ENCODE measurements at places on chromosomes 2 and 18. TPM values are rescaled to one million over a fixed set of nuclear protein-coding genes. Genes with fewer than 3 reads are reported as not detected.
A peak's percentile ranks its signal among the peaks of the same experiment; 100 is the strongest.

Gene FTCDNL1
- total RNA-seq, result 0.94 TPM

Gene AQP12B
- not detected for total RNA-seq

Gene CCL20
- total RNA-seq, result not detected

Gene GAREM2
- not detected for total RNA-seq

Gene GPBAR1
- total RNA-seq, result 0.29 TPM

Gene B4GALT6
- total RNA-seq, result 0.47 TPM

DNA sequence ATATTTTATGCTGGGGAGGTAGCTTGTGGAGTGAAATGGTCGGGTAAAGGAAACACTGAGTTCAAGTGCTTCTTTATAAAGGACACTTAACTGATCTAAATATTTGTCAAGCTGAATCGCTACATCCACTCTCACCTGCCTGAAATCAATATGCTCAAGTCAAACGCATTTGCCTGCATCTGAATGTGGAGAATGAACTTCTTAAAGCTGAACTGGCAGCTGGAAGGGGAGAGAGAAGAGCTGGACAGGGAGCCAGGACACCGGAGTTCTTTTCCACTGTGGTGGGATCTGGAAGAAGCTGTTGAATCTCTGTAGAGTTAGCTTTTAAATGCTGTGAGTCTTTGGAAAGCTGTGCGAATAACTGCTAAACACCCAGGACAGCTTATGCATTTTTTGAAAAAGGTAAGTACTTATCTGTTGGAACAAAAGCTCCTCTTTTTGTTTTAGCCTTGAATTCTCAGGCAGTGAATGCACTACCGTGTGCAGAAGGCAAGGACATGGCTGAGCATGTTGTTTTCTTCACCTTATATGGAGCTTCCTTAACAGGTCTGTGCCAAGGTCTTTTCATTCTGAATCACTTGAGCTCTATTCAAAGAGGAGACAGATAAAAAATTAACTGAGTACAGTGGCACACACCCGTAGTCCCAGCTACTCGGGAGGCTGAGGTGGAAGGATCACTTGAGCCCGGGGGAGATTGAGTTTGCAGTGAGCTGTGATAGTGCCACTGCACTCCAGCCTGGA lies 74.2 kb upstream of the KLF7 start:
- H3K27ac ChIP-seq, result no peak overlapping the region
- H3K27me3 ChIP-seq, result no peaks in the 10 kb centered on the region
- no peak overlapping the region for H3K4me3 ChIP-seq
- no peak for DNase-seq
- peaks cover 14% of the 10 kb centered on the region for H3K4me1 ChIP-seq

DNA sequence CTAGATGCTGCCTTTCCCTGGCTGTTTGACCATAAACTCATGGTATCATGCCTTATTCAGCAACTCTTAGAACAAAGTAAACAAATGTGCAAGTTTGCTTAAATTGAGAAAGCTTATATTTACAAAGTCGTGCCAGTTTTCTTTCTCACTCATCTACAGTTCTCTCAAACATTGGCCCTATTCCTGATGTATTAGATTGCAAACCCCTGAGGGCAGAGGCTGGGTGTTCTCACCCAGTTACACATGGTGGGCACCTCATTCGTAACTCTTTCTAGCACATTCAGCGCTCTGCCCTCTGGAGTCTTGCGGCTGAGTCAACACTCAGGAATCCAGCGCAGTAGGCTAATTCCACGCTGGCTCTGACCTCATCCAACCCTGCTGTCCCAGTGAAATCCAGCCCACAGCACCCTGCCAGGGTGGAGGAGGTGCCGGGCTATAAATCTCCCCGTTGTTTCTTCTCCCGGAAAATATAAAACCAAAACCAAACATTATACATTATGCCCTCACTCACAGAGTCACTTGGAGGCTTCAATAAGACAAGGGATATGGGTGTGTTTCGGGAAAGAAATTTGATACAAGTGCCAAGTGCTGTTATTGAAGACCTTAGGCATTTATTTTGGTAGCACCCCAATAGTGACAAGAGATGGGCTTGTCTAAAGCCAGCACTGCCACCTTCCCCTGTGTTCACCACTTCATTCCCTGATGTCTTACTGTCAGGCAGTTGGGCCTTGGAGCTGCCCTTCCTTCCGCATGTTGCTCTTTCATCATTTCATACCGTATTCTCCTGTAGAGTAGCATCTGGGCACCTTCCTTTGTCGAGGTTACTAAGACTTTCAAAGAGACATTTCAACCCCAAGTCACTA lies 287.4 kb downstream of the PRKCE start:
- H3K27me3 ChIP-seq, result no peaks in the 10 kb centered on the region
- H3K27ac ChIP-seq, result peak overlapping the region; percentile 29
- H3K4me3 ChIP-seq, result no peak overlapping the region
- DNase-seq, result no peak

- no peaks in the 10 kb centered on the region for H3K27me3 ChIP-seq
- no peak overlapping the region for H3K4me3 ChIP-seq
- H3K36me3 ChIP-seq, result peaks cover 9% of the 10 kb centered on the region
- H3K4me1 ChIP-seq, result peaks cover 24% of the 10 kb centered on the region
Measured at GRCh38 chr2:131103165-131103564, 2.0 kb upstream of the PLEKHB2 start.

DNA sequence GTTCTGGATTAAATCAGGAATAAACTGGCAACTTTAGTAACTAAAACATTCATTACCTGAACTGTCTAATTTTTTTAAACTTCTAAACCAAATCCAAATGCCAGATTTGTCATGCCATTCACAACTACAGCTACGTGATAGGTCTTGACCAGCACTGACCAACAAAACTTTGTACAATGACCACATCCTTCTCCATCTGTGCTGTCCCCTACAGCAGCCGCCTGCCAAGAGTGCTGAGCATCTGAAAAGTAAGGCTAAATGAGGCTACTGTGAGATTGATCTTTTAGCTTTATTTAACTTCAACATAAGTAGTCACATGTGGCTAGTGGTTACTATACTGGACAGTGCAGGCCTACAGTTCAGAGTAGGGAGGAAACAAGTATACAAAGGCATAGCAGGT lies 7.6 kb downstream of the FAM168B start:
- H3K4me1 ChIP-seq, result no peaks in the 10 kb centered on the region
- peaks cover 62% of the 10 kb centered on the region for H3K36me3 ChIP-seq
- no peak for DNase-seq
- H3K27me3 ChIP-seq, result no peaks in the 10 kb centered on the region

DNA sequence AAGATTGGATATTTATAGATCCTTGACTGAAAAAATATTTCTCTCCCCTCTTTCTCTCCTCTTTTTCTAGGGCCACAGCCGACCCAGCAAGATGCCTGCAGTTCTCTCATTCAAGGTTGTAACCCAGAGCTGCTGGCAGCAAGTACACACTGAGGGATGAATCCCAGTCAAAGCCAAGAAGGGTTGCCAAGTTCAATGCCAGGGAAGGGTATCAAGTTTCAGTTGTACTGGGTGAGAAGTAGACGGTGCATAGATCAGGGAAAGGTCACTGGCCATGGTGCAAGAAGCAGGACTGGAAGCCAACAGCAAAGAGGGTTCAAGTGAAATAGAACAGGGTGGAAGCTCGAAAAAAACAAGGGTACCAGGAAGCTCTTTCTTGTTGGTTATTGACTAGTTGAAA lies 170.2 kb downstream of the NRP2 start:
- no peaks in the 10 kb centered on the region for H3K36me3 ChIP-seq
- H3K4me1 ChIP-seq, result no peaks in the 10 kb centered on the region
- H3K27ac ChIP-seq, result no peak overlapping the region
- no peaks in the 10 kb centered on the region for H3K27me3 ChIP-seq

DNA sequence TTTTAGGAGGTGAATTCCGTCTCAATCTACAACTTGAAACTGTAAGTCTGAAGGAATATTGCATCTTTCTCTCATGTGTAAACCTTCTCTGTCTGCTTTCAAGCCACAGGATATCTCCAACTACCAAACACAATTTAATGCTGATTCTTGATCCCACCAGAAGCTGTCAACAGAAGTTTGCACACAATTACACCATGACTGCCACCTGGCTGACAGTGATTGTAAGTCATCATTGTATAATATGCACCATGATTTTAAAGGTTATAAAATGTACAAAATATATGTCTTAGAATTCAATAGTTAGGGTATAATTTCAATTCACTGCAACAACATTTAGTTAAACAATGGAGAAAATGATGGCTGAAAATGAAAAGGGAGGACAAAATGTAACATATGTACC lies 18.4 kb downstream of the PREPL start:
- no peaks in the 10 kb centered on the region for H3K27me3 ChIP-seq
- H3K4me1 ChIP-seq, result no peaks in the 10 kb centered on the region
- no peak overlapping the region for H3K4me3 ChIP-seq
- DNase-seq, result peak; percentile 57

- H3K4me3 ChIP-seq, result no peak overlapping the region
- no peak overlapping the region for H3K27ac ChIP-seq
- no peak for DNase-seq
- H3K4me1 ChIP-seq, result peaks cover 16% of the 10 kb centered on the region
- no peaks in the 10 kb centered on the region for H3K27me3 ChIP-seq
Measured at GRCh38 chr2:44371445-44371844, 9.7 kb downstream of the CAMKMT start.

DNA sequence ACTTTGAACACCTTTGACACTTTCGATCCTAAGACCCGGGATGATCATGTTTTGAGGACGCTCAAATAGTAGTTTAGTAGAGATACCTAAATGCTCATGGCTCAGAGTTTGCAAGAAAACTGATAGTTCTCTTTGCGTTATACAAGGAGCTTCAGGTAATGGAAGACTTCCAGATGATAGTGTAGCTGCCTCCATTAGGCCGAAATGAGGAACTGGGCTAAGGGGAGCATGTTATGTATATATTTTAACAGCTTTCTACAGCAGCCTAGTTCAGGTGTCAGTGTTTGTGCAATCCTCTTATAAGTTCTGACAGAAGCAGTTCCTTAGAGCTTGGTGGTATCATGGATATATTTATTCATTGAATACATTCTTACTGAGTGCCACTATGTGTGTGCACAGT lies 126.7 kb upstream of the EPC2 start:
- H3K4me3 ChIP-seq, result no peak overlapping the region
- no peaks in the 10 kb centered on the region for H3K36me3 ChIP-seq
- DNase-seq, result no peak
- no peak overlapping the region for H3K27ac ChIP-seq
- H3K27me3 ChIP-seq, result no peaks in the 10 kb centered on the region
- no peaks in the 10 kb centered on the region for H3K4me1 ChIP-seq

DNA sequence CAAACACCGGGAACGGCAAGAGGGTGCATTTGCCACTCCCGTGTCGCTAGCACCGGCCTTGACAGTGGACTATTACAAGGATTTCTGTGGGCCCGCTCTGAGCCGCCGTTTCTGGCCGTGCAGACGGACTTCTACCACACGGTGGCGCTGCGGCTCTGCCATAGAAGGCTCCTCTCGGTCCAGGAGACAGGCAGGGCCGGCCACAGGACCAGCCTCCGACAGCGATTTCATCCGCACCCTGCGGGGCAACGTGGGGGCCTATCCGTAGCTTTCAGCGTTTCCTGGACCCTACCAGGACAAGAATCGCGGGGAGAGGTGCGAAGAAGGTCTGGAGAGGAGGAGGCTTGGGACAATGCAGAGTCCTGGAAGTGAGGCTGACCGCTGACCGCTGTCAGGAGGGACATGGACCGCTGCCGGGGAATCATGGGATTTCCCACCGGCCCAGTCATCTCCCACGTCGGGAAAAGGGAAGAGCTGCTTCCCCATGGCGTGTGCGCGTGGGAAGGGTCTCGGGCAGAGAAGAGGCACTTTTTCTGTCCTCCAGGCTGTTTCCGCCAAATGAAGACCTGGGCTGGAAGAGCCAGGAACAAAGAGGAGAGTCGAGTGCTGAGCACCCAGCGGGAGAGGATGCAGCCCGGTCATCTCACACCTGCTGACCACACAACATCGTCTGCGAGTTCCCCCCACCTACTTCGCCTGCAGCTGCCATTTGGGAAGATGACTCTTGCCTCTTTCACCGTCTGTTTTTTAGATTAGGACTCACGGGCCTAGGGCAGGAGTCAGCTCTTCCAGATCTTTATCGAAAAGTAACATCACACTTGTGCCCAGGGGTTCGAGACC lies 35.5 kb upstream of the HAAO start:
- H3K36me3 ChIP-seq, result no peaks in the 10 kb centered on the region
- H3K27me3 ChIP-seq, result no peaks in the 10 kb centered on the region
- H3K27ac ChIP-seq, result no peak overlapping the region
- no peak overlapping the region for H3K4me3 ChIP-seq

- H3K27me3 ChIP-seq, result no peaks in the 10 kb centered on the region
- no peak overlapping the region for H3K4me3 ChIP-seq
- no peaks in the 10 kb centered on the region for H3K36me3 ChIP-seq
- peaks cover 14% of the 10 kb centered on the region for H3K4me1 ChIP-seq
- no peak for DNase-seq
Measured at GRCh38 chr2:29134933-29135332, 19.7 kb downstream of the CLIP4 start.

DNA sequence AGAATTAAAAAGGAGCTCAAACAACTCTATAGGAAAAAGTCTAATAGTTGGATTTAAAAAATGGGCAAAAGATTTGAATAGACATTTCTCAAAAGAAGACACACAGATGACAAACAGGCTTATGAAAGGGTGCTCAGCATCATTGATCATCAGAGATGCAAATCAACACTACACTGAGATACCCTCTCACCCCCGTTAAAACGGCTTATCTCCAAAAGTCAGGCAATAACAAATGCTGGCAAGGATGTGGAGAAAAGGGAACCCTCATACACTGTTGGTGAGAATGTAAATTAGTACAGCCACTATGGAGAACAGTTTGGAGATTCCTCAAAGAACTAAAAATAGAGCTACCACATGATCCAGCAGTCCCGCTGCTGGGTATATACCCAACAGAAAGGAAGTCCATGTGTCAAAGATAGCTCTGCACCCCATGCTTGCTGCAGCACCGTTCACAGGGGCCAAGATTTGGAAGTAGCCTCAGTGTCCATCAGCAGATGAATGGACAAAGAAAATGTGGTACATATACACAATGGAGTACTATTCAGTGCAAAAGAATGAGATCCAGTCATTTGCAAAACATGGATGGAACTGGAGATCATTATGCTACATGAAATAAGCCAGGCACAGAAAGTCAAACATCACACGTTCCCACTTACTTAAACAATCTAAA lies 46.7 kb upstream of the B3GNT7 start:
- H3K4me3 ChIP-seq, result no peak overlapping the region
- H3K4me1 ChIP-seq, result no peaks in the 10 kb centered on the region
- no peaks in the 10 kb centered on the region for H3K27me3 ChIP-seq
- no peak for DNase-seq

All from Karpas-422 (cell line).